ENCODE measurements at places on chromosomes 11 and 22.
A peak's percentile ranks its signal among the peaks of the same experiment; 100 is the strongest.

GRCh38 chr11:83721263-83721662, 435.1 kb upstream of the CCDC90B start:
- DNase-seq: no peak

GRCh38 chr11:118415739-118416068, 14.3 kb downstream of the ATP5MG start:
- DNase-seq: peak; percentile 62

DNA sequence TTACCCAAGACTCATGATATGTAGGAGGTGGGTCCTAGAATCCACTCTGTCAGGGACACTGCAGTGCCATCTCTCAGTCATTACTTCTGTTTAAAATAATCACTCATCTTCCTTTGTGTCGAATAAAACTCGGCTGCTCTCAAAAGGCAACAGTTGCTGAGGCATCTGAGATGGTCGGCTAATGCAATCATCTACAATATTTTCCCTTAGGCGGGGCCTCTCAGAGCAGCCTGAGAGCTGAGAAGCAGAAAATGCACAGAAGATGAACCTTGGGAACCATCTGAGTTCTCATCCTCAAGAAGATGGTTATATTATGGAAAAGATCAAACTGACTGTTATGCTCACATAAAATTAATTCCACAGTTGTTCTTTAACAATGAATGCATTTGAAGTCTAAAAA, 1518.2 kb upstream of the TENM4 start:
- no peak for DNase-seq

GRCh38 chr11:122285070-122285988, 169.3 kb upstream of the BLID start:
- DNase-seq: no peak

DNA sequence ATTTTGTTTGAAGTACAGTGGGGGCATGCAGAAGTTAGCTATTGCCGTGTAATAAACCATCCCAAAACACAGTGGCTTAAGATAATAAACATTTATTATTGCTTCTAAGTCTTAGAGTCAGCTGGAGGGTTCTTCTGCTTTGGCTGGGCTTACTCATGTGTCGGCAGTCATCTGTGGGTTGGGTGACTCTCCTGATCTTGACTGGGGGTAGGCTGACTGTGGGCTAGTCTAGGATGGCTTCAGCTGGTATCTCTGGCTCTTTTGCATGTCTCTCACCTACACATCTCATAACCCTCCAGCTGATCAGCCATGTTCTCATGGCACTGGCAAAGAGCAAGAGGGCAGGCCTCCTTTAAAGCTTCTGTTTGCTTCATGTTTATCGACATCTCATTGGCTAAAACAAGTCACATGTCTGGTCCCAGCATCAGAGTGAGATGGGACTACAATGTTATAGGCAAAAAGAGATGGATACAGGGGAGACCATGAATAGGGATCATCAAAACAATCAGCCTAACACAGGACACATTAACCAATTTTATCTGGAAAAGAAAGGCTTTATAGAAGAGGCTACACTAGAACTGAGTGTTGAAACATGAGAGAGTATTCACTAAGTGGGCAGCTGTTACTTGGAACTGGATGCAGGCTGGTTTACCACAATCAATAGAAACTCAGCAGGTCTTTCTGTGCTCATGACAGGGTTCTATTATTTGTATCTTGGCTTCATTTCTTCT, 5.1 kb downstream of the LRRC51 start:
- no peak for DNase-seq

GRCh38 chr11:69263736-69264052, 30.3 kb upstream of the MYEOV start:
- no peak for DNase-seq

- no peak for DNase-seq
These were observed 1377.3 kb downstream of the TBC1D22A start for GRCh38 chr22:48139776-48140175.

DNA sequence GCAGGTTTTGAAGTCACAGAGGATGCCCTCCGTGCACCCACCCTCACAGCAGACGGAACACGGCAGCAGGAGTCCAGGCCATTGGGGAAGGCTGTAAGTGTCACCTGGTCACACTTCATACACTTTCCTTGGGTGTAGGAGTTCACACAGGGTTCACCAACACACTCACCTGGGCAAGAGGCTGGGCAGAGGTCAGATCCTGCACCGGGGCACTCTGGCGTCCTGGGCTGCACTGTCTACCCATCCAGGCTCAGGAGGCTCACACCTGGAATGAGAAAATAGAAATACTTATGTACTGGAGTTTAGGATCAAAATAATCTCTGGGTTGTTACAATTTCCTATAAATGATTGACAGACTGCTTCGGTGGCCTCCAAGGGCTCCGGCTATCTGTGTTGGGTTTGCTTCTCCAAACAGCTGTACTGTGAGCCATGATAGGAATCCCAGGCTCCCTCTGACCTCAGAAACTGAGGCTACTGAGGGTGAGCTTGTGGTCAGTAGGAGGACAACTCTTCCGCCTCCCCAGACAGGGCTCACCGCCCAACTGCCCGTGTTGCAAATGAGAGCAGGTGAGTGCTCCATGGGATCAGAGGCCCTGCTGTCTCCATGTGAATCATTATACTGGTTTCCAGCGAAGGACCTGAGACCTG, 20.1 kb upstream of the CARS1 start:
- DNase-seq: no peak

DNA sequence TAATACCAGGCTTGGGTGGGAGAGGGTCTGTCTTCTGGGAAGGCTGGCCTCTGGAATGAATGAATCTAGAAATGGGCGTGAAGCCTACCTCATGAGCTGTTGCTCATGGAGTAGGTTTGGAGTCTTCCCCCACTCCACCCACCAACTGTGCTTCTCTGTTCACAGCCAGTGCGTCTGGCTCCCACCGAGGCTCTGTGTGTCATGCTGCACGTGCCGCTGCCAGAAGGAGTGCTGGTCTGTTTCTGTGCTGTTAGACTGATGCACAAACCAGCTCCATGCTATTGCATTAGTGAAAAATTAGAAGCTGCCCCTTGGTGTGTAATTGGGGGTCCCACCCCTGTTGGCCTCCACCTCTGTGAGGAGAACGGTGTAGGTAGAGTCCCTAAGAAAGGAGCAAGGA, 132.3 kb upstream of the PARVA start:
- DNase-seq: no peak

DNA sequence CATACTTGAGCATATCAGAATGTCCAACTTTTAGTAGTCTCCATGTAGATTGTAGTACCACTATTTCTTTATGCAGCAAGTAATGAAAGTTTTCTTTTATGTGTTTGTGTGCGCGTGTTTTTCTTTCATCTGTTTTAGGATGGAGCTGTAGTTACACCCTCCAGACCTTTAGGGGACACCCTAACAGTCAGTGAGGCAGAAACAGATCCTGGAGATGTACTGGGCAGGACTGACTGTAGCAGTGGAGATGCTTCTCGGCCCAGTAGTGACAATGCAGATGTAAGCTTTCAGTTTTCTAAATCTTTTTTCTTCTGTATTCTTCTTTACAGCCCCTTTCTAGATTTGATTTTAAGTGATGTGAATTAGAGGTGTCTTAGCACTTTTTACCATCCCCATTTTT, 79.9 kb upstream of the GRIK4 start:
- DNase-seq: peak; percentile 14

GRCh38 chr22:21055880-21056319, 10.2 kb downstream of the LRRC74B start:
- no peak for DNase-seq

GRCh38 chr11:28526406-28526751, 418.2 kb downstream of the METTL15 start:
- DNase-seq: no peak

DNA sequence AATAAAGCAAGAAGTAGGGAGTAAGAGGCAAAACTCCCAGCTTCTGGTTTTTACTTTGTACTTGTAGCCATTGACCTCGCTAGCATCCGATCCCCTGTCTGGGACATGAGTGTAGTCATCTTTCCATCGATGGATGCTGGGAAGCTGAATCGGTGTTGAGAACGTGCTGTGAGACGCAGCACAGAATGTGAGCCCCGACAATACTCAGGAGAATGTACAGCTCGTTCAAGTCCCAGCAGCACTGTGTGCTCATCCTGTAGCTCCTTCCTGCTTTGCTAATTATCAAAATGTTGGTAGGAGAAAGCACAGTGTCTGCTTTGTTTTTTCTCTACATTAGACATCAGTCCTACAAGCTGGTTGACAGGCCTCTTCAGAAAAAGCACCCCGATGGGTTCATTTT, 56.6 kb downstream of the JAM3 start:
- DNase-seq: no peak

- DNase-seq: no peak
These were observed 20.2 kb upstream of the FLRT1 start for GRCh38 chr11:64015510-64015909.

DNA sequence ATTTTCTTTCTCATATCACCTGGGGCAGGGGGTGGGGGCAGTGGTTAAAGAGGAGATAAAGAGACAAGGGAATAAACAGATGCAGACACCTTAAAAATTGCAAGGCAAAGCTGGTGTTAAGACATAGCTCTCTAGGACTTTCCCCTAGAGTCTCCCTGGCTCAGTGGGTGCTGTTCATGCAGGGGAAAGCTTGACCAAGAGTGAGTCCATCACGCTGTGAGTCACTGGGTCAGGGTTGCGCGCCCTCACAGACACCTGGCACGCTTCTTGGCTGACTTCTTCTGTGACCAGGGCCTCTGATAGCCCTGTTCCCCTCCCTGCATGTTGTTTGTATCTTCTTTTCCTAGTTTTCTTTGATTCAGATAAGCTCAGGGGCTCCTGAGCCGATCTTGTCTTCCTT, 31.9 kb downstream of the COMMD9 start:
- no peak for DNase-seq

- no peak for DNase-seq
These were observed 4.9 kb upstream of the KRTAP5-1 start for GRCh38 chr11:1589996-1590395.

DNA sequence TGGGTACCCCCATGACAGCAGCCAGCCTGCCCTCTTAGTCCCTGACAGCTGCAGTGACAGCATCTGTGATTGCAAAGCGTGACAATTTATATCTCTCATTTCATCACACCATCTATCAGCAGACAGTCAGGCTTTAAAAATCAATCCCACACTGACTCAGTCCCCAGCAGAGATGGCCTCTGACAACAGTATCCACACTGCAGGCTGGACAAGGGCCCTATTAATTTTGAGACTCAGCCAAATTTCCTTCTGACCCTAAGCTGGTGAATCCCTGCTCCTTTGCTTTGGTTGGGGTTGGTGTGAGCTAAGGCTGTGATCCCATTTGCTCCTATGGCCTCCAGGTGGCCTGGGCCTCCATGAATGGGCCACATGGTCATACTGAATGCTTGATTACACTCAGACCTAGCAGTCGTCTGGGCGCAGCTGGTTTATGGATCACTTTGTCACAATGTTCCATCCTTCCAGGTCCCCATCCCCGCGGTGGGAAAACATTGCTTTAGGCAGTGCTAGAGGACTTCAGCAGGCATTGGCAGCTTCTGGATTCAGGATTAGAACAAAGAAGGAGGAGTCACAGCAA, 68.2 kb upstream of the B3GAT1 start:
- DNase-seq: no peak

- no peak for DNase-seq
These were observed 7.3 kb upstream of the SSTR3 start for GRCh38 chr22:37219533-37219932.

- no peak for DNase-seq
These were observed 33.5 kb upstream of the BID start for GRCh38 chr22:17807578-17808410.

DNA sequence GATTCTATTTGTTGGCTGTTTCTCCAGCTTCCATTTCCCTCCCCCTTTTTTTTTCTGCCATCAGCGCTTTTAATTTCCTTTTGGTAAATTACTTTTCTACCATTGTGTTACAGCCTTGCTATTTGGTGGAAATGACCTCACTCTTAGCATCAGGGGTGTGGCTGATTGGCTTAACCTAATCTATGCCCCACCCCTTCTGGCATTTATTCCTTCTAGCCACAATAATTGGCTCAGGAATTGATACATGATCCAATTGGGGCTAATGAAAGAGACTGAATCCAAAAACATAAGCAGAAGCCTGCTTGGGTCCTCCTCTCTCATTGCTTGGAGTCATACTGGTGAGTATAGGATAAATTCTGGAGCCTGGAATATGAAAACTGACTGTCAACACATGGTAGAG, 402.4 kb upstream of the LRRC4C start:
- DNase-seq: no peak

GRCh38 chr11:93132836-93133235, 65.0 kb downstream of the SLC36A4 start:
- no peak for DNase-seq

DNA sequence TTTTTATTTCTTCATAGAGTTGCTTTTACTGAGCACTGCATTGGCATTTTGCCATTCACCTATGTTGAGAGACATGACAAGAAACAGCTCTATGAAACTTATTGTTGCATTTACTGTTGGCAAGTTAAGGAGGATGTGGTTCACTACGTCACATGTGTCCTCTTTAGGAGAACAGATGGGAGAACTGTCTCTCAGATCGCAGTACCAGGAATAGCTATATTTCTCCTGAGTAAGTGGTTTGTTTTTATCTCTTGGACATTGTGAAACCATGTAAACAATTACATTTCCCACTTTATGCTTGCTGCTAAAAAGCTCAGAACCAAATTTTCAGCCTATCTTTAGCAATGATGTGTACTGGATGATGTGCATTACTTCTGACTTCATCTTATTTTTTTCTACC, 34.8 kb upstream of the PSMA1 start:
- DNase-seq: peak; percentile 36

DNA sequence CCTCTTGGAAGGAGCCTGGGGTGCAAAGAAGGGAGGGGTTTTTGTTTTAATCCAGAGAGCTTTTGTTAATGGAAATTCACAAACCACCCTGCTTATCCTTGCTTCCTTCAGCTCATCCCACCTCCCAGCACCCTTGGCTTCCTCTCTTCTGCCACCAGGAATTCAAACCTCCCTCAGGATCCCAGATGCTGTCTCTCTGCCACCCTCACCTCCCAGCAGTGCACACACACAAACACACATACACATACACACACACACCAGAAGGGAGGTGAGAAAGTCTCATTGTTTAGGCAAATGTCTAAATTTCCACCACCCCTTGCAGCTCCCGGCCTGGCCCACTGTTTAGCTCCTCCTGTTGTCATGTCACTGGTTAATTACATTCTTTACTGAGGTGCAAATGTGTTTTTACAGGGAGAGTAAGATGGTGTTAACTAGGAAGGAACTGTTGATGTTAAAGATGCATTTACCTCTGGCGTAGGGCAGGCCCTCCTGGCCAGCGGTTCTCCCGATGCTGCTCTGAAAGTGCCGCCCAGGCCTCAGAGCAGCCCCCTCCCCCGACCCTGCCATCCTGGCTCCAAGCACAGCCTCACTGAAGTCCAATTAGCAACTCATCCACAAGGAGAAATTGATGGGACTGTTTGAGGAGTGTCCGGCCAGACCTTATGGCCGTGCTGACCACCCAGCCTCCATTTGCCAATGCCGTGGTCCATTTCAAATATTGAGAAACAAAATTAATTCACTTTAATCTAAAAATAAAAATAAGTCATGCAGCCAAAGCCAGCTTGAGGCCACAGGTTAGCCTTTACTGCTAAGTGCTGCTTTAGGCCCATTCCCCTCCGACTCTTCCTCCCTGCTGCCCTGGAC, 165.4 kb downstream of the FEZ1 start:
- no peak for DNase-seq

- no peak for DNase-seq
These were observed 455.0 kb downstream of the BRD1 start for GRCh38 chr22:49372530-49373288.

- DNase-seq: no peak
These were observed 594.6 kb downstream of the TBC1D22A start for GRCh38 chr22:47357086-47357485.
